ENCODE measurements at places on chromosomes 13 and 19. TPM values are rescaled to one million over a fixed set of nuclear protein-coding genes. Genes with fewer than 3 reads are reported as not detected.

Gene LGI4
- 0.63 TPM for polyA plus RNA-seq

Gene KLF1
- not detected for polyA plus RNA-seq

Gene MIR17HG
- 1.3 TPM for polyA plus RNA-seq

Gene ZNF154
- polyA plus RNA-seq: 25.1 TPM

Gene PLIN4
- not detected for polyA plus RNA-seq

Gene ILF3
- 522 TPM for polyA plus RNA-seq

Gene TEAD2
- 1.0 TPM for polyA plus RNA-seq

Gene ATP8B3
- 0.74 TPM for polyA plus RNA-seq

Gene CEACAM19
- polyA plus RNA-seq: 1.9 TPM

Gene HCST
- not detected for polyA plus RNA-seq

Gene JSRP1
- 1.4 TPM for polyA plus RNA-seq

Gene INSR
- 19.6 TPM for polyA plus RNA-seq

Gene TPT1
- polyA plus RNA-seq: 2,071 TPM

Gene ZNF132
- polyA plus RNA-seq: 1.0 TPM

Gene KLK12
- polyA plus RNA-seq: not detected

Gene SMG9
- 57.5 TPM for polyA plus RNA-seq

Gene ZIM2
- polyA plus RNA-seq: not detected

Gene CLEC17A
- polyA plus RNA-seq: not detected

Gene CERS1
- polyA plus RNA-seq: 21.7 TPM

Gene SRRM5
- polyA plus RNA-seq: not detected

Gene PNKP
- 43.1 TPM for polyA plus RNA-seq

Gene DENND1C
- not detected for polyA plus RNA-seq

Gene ZNF699
- 13.5 TPM for polyA plus RNA-seq

Gene ADGRE2
- not detected for polyA plus RNA-seq

Gene ZNF600
- not detected for polyA plus RNA-seq

Gene C1QTNF9
- not detected for polyA plus RNA-seq

Gene FBN3
- 52.7 TPM for polyA plus RNA-seq

Gene ZNF835
- polyA plus RNA-seq: not detected

Gene TMEM238
- not detected for polyA plus RNA-seq

Gene DNAAF3
- 0.38 TPM for polyA plus RNA-seq

Gene TTC9B
- 111 TPM for polyA plus RNA-seq

Gene RETN
- polyA plus RNA-seq: not detected

Gene LILRB1
- polyA plus RNA-seq: not detected

Gene REXO1
- 18.5 TPM for polyA plus RNA-seq

Gene IZUMO2
- polyA plus RNA-seq: not detected

Gene LGALS4
- polyA plus RNA-seq: 1.3 TPM

Gene LILRA2
- not detected for polyA plus RNA-seq

Gene DHX34
- polyA plus RNA-seq: 11.7 TPM

Gene C5AR1
- polyA plus RNA-seq: not detected

Gene SLC17A7
- polyA plus RNA-seq: not detected

Gene ZNF534
- 2.9 TPM for polyA plus RNA-seq

Gene ZNF677
- 35.4 TPM for polyA plus RNA-seq

Gene SIGLECL1
- not detected for polyA plus RNA-seq

Gene FGF22
- not detected for polyA plus RNA-seq

Gene SPART
- polyA plus RNA-seq: 45.3 TPM

Gene CYP2A7
- polyA plus RNA-seq: not detected
